ENCODE measurements at places on chromosomes 2 and 18. TPM values are rescaled to one million over a fixed set of nuclear protein-coding genes. Genes with fewer than 3 reads are reported as not detected.

GRCh38 chr2:137255990-137256389 lies 490.6 kb downstream of the THSD7B start:
- no peak overlapping the region for H3K4me3 ChIP-seq
- H3K27ac ChIP-seq, result no peak overlapping the region
- no peaks in the 10 kb centered on the region for H3K27me3 ChIP-seq
- no peaks in the 10 kb centered on the region for H3K4me1 ChIP-seq
- H3K36me3 ChIP-seq, result no peaks in the 10 kb centered on the region
- DNase-seq, result no peak

- peaks cover 12% of the 10 kb centered on the region for H3K4me1 ChIP-seq
- H3K27ac ChIP-seq, result peak overlapping the region; percentile 16
- peaks cover 2% of the 10 kb centered on the region for H3K27me3 ChIP-seq
- no peak overlapping the region for H3K4me3 ChIP-seq
Measured at GRCh38 chr2:108934583-108935245, 54.3 kb downstream of the EDAR start.

GRCh38 chr2:237987268-237987667 lies 20.5 kb downstream of the UBE2F start:
- H3K27ac ChIP-seq, result peak overlapping the region; percentile 75
- H3K4me3 ChIP-seq, result no peak overlapping the region
- peaks cover 29% of the 10 kb centered on the region for H3K4me1 ChIP-seq
- DNase-seq, result no peak
- no peaks in the 10 kb centered on the region for H3K27me3 ChIP-seq
- H3K36me3 ChIP-seq, result peaks cover 62% of the 10 kb centered on the region

GRCh38 chr18:3967359-3968180 lies 487.5 kb downstream of the DLGAP1 start:
- H3K4me3 ChIP-seq, result no peak overlapping the region
- no peaks in the 10 kb centered on the region for H3K36me3 ChIP-seq
- peak; percentile 29 for DNase-seq
- no peak overlapping the region for H3K27ac ChIP-seq

- H3K27ac ChIP-seq, result peak overlapping the region; percentile 95
- peaks cover 39% of the 10 kb centered on the region for H3K36me3 ChIP-seq
- peak; percentile 93 for DNase-seq
Measured at GRCh38 chr2:136116813-136117390, 1.0 kb downstream of the CXCR4 start.

DNA sequence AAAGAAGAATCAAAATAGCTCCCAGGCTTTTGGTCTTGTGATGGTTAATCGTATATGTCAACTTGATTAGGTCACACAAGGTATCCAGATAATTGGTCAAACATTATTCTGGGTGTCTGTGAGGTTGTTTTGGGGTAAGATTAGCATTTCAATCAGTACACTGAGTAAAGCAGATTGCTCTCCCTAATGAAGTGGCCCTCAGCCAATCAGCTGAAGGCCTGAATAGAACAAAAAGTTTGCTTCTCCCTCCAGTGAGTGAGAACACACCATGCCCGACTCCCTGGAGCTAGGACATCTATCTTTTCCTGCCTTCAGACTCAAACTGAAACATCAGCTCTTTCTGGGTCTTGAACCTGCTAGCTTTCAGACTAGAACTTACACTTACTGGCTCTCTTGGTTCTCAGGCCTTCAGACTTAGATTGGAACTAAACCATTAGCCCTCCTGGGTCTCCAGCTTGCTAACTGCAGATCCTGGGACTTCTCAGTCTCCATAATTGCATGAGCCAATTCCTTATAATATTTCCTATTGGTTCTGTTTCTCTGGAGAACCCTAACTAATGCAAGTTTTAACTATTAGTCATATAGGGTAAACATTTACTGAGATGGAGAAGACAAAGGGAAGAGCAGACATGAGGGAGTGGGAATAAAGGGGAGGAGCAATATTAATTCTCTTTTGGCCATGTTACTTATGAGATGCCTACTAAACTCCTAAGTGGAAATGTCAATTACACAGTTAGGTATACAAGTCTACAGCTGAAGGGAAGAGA lies 25.5 kb downstream of the LNPK start:
- no peaks in the 10 kb centered on the region for H3K27me3 ChIP-seq
- H3K4me1 ChIP-seq, result no peaks in the 10 kb centered on the region
- H3K4me3 ChIP-seq, result no peak overlapping the region
- no peak overlapping the region for H3K27ac ChIP-seq
- DNase-seq, result no peak

The PDCL3 gene
- 44.3 TPM for total RNA-seq

- H3K27ac ChIP-seq, result no peak overlapping the region
- H3K4me1 ChIP-seq, result no peaks in the 10 kb centered on the region
- peak; percentile 44 for DNase-seq
Measured at GRCh38 chr2:72117718-72118117, 29.9 kb downstream of the CYP26B1 start.

The BMP10 gene
- total RNA-seq, result not detected

DNA sequence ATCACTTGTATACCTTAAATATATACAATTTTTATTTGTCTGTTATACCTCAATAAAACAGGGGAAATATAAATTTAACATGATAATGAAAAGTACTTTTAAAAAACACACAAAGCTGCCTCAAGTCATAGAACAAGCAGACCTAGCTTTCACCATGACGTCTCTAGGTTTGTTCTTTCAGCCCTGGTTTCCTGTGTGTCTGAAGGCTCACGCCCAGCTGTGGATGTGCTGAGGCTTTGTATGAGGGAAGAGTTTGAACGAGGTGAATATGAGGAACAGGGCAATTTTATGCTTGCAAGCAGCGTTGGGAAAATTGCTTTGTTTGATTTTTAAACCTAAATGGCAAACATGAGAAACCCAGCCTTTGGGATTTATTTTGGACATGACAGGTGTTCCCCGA lies 15.3 kb downstream of the SH3RF3 start:
- H3K4me3 ChIP-seq, result peak overlapping the region; percentile 2
- peak; percentile 81 for DNase-seq
- peaks cover 39% of the 10 kb centered on the region for H3K4me1 ChIP-seq
- H3K36me3 ChIP-seq, result peaks cover 2% of the 10 kb centered on the region
- peaks cover 52% of the 10 kb centered on the region for H3K27me3 ChIP-seq

- no peak overlapping the region for H3K4me3 ChIP-seq
- no peaks in the 10 kb centered on the region for H3K4me1 ChIP-seq
- H3K27ac ChIP-seq, result no peak overlapping the region
- no peaks in the 10 kb centered on the region for H3K36me3 ChIP-seq
Measured at GRCh38 chr2:29235411-29235810, 120.2 kb downstream of the CLIP4 start.

DNA sequence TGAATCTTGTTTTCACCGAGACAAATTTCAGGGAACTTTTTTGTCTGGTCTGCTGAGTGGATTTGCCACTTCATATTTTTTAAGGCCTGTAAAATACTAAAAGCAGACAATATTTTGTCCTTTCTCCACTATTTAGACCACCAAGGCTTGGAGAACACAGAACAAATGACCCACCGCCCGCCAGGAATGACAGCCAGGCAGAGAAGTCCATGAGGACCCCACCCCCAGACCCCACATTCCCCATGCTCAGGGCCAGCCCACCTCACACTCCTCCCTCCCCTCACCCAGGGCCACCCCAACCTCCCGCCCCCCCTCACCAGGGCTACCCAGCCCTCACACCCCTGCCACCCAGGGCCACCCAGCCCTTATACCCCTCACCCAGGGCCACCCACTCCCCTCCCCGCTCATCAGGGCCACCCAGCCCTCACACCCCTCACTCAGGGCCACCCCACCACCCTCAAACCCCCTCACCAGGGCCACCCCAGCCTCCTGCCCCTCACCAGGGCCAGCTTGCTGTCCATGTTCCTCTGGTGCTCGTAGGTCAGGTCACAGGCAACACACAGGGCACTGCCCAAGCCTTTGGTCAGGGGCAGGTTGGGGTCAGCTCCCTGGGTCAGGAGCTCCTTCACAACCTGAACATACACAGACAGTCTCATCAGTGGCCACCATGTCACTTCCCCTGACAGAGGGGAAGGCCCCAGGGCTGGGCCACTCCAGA lies 50.6 kb downstream of the ANKMY1 start:
- H3K36me3 ChIP-seq, result peaks cover 6% of the 10 kb centered on the region
- no peaks in the 10 kb centered on the region for H3K27me3 ChIP-seq
- H3K27ac ChIP-seq, result no peak overlapping the region
- no peaks in the 10 kb centered on the region for H3K4me1 ChIP-seq
- H3K4me3 ChIP-seq, result no peak overlapping the region
- no peak for DNase-seq

The FEV gene
- not detected for total RNA-seq

The RNF144A gene
- 22.1 TPM for total RNA-seq

The SMYD1 gene
- not detected for total RNA-seq
